ENCODE measurements at places on chromosomes 2 and 18.

DNA sequence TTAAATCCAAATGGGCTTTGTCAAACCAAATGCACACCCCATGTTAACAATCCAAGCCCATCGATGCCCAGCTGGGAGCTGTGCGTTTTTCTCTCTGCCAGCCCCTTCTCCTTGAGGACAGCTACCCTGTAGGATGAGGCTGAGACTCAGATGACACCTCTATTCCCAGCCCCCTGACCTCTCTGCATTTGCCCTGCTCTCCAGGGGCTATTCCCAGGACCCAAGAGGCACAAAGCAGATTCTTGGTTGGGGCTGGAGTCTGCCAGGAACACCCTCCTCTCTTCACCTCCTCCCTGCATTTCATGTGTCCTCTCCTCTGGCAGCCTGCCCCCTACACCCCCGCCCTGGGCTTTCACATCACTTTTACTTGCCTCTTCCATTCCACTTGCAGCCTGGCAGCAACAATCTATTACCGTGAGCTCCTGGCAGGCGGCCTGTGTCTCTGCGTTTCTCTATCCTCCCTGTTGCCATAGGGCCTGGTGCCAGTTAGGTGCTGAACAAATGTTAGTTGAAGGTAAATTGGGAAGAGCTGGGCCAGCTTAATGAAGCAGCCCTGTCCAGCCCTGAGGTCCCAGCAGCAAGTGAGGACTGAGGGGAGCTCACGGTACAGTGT, 51.8 kb downstream of the ADD2 start:
- no peak for DNase-seq

- no peak for DNase-seq
Observed at GRCh38 chr18:25077944-25078723, 273.8 kb downstream of the ZNF521 start.

DNA sequence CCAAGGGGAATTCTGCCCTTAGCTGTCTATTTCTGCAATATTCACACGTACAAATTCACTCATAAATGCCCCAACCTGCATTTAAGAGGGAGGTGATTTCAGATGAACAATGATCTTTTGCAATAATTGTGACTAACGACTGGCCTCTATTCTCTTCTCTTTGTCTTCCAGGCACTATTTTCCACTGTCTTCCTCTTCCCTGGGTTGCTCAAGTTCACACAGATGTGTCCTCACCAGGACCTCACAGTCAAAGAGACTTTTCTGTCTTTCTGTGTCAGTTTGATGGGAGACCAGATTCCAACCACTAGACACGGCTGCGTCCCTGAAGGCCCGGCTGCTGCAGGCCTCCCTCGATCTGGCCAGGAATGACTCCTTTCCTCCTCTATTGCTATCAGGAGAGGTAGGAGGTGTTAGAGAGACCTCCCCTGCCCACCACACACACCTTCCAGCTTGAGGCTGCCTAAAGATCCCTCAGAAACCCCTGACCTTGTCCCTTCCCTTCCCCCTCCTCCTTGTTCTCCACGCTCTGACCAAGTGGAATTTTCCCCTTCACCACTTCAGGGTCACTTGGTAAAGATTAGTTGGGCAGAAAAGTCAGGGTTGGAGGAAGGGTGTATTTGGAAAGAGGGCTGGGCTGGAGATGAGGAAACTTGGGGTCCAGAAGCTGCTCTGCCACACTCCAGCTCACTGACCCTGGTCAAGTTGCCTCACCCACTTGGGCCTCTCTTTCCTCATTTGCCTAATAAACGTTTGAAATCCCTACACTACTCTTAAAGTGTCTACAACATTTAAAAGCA, 109.2 kb upstream of the COPS8 start:
- no peak for DNase-seq

GRCh38 chr2:222290401-222290735, 8.4 kb downstream of the PAX3 start:
- DNase-seq: no peak

- no peak for DNase-seq
Observed at GRCh38 chr2:224410946-224411561, 9.1 kb upstream of the FAM124B start.

DNA sequence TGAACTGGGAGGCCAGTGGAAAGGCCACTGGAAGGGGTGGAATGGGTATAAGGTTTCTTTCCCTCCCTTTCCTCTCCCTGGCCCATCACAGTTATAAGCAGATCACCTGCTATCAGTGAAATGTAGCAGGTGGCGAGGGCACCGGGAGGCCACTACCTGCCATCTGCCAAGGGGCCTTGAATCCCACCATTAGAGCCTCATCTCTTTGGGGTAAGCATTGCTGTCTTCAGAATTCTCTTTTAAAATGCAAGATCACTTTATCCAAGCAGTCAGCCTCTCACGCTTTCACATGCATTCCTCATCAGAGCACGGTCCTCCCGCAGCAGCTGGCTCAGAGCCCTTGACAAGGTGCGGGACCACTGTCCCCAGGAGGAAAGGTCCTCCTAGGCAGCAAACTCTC, 268.5 kb downstream of the CELF4 start:
- DNase-seq: no peak

- no peak for DNase-seq
Observed at GRCh38 chr18:8627107-8627472, 17.9 kb downstream of the RAB12 start.

DNA sequence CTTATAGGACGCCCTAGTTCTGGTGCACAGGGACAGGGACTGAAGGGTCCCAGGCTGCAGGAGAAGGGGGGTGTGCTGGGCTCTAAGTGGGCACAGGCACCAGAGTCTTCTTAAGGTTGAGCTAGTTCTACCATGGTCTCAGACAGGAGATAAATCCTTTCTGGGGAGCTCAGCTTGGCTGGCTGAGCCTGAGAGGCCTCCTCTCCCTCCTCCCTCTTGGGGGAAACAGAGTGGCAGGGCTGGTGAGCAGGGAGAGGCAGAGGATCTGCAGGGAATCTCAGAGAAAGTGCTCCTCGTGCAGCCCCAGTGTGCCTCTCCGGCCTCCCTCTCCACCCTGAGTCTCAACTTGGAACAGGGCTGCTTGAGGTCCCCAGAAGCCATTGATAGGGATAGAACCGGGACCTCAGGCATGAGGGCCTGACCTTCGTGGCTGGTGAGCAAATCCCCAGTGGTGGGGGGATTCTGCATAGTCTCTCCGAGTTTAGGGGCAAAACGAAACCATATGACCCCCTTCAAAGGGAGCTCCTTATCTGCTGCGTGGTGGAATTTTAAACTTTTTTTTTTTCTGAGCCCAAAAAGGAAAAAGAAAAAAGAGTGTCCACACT, 2.0 kb downstream of the GDF7 start:
- DNase-seq: no peak

DNA sequence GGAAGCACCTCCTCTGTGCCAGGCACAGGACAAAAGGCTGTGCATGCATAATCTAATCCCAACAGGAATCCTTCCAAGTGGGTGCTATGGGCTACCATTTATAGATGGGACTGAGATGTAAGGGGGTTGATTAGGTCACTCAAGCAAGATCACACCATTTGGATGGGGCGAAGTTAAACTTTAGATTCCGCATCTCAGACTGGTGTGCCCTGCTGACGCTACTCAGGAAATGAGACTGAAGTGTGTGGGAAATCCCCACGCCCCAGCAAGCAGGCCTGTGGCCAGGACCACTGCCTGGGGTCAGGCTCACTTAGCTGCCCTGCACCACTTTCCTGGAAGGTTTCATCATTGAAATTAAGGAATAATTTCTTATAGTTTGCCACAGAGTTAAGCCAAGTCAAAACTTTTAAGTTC, 70.5 kb upstream of the PPP1CB start:
- DNase-seq: peak; percentile 54
